ENCODE measurements at places on chromosomes 11 and 22.

GRCh38 chr11:44524751-44525201 is 40.7 kb upstream of the CD82 start:
- no peak for DNase-seq

DNA sequence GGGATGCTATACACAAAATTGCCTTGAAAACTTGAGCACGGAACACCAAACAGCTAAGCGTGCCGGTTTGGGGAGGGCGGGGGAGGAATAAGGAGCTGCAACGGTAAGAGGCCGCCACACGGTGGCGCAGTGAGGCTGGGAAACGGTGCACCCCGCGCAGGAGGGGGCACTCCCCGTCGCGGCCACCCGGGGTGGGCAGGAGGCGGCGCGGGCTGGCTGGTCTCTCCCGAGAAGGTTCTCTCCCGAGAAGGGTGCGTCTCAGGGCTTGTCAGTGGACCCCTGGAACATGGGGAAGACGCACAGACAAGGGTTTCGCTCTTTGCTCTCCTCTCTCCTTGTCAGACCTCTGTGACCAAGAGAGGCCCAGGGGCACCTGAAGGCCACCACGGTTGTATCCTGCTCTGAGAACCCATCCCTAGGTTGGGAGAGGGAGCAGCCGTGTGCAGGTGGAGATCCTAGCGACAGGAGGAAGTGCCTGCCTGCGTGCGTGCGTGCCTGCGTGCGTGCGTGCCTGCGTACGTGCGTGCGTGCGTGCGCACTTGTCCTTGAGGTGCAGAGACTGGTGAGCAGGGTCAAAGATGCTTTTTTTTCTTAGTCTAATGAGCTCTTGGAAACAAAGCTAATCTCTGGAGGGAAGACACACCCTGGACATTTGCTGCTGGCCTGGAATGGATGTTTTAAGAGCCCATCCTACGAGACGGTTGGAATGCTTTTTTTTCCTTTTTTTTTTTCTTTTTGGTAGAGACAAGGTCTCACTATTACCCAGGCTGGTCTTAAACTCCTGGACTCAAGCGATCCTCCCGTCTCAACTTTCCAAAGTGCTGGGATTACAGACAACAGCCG is 18.1 kb upstream of the JAM3 start:
- DNase-seq, result peak; percentile 55

DNA sequence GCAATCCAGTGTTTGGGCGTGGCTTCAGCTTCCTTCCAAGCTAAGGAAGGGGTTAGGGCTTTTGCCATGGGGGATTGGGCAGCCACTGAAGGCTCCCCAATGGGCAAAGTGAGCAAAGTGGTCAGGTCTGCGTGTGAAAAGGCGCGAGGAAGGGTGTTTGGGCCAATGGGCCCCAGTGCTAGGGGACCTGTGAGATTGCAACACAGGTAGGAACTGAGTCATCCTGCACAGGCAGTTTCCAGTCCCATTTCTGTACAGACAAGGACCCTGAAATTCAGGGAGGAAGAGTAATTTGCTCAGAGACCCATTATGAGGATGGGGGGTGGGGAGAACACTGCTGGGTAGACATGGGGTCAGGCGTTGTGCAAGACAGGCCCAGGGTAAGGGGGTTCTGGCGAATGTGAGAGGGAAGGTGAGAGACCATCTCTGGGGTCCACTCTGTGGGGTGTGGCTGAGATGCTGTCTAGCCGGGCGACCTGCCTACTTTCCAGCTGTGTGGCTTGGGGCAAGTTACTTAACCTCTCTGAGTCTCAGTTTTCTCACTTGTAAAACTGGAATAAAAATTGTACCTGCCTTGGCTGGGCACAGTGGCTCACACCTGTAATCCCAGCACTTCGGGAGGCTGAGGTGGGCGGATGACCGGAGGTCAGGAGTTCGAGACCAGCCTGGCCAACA is 7.3 kb downstream of the CCDC88B start:
- no peak for DNase-seq

DNA sequence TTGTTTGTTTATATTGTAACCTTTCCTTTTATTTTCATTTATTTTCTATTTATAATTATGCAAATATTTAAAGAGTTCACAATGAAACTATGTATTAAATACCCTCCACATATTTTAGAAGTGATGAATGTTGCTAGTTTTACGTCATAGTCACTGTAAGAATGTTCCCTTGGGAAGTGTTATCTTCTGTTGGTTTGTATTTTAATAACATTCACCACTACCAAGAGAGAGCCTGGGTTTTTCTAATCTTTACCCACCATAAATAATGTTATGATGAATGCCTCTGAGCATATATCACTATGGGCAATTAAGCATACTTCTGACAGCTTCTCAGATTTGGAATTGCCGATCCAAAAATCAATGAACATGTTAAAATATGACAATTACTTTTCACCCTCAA is 80.7 kb downstream of the GGT1 start:
- no peak for DNase-seq

DNA sequence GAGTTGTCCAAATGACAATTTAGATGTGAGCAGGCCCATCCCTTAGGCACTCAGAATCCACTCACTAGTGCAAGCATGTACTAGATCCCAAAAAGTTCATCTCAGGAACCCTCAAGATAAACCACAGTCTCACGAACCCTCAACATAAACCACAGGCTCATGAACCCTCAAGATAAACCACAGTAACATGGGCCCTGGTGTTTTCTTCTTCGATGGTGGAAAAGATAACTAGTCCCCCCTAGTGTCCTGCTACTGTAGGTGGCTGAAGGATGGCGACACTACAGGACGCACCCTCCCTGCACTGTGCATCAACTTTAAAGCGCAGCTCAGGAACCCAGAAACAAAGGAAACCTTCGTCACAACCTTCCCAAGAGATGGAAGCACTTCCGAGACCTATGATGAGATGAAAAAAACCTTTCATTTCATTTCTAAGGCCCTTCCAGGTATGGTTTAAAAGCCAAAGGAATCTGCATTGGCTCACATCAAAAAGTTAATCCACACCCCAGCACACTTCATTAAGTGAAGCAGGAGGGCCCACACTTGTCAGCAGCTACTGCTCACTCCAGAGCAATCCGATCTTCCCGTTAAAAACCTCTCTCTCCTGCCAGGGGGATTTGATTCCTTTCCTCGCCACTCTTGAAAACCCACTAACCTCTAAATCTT is 2.4 kb downstream of the LARGE1 start:
- DNase-seq, result no peak

DNA sequence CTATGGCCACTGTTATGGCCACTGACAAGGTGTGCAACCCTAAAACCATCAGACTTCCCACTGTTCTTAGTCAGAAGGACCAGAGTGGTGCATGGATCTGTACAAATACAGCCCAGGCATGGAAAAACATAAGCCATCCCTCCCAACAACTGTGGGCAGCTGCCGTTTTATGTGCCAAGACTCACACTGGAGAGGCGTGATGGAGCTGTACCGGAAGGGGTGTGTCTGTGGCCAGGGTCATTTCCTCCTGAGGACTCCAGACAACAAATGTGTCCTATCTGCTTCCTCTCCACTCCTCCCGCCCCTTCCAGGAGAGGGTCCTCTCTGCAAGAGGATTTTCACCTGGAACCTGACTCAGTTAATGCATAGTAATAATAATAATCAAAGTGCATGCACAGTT is 29.5 kb downstream of the KCNJ1 start:
- no peak for DNase-seq

GRCh38 chr11:102414559-102414958 is 38.0 kb downstream of the TMEM123 start:
- no peak for DNase-seq

DNA sequence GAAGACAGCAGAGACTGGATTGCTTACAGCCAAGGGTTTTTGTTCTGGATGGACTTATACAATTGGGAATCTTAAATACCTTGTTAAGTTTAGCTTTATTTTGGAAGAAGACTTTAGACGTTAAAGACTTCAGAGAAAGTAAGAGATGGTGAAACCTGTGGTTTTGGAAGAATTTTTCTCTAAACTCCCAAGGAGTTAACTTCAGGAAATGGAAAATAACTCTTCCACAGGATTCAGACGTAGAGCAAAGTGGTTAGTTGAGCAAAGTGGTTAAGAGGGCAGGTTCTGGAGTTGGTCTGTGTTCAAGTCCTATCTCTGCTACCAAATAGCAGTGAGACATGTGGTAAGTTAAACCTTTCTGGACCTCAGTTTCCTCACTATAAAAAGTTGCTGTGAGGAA is 12.8 kb downstream of the PITPNB start:
- DNase-seq, result no peak

DNA sequence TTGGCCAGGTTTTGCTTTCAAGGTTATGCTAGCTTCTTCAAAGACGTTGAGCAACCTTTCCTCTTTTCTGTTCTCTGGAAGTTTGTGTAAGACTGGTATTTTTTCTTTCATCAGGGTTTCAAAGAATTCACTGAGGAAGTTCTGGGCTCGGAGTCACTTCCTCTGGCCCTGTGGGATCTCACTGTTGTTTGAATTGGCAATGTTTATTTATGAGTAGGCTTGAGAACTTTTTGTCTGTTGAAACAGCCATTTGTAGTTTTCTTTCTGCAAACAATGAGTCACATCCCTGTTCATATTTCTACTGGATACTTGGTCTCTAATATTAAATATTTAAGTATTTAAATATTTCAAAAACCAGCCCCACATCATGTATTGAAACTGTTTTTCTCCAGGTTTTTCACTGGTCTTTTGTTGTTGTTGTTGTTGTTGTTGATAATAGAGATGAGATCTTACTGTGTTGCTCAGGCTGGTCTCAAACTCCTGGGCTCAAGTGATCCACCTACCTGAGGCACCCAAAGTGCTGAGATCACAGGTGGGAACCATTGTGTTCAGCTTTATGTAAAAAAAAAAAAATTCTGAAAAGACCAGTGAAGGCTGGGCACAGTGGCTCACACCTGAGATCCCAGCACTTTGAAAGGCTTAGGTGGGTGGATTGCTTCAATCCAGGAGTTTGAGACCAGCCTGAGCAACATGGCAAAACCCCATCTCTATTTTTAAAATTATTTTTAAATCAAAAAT is 26.9 kb downstream of the SUSD2 start:
- peak; percentile 92 for DNase-seq

DNA sequence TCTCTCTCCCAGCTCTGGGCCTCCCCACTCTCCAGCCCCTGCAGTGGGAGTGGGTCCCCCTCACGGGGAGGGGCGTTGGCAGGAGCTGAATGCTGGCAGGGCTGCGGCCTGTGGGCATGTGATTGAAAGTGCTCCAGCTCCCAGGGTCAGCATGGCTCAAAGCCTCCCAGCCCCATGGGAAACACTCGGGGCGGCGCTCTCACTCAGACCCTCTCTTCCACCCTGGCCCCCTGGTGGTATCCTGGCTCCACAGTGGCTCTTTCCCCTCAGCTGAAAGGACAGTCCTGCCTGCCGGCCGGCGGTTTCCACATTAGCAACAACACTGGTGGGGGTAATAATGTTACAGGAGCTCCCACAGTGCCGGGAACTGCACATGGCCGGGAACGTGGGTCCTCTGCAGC is 35.5 kb downstream of the POLR3H start:
- DNase-seq, result no peak

- DNase-seq, result no peak
Observed at GRCh38 chr11:83768489-83768888, 482.3 kb upstream of the CCDC90B start.

DNA sequence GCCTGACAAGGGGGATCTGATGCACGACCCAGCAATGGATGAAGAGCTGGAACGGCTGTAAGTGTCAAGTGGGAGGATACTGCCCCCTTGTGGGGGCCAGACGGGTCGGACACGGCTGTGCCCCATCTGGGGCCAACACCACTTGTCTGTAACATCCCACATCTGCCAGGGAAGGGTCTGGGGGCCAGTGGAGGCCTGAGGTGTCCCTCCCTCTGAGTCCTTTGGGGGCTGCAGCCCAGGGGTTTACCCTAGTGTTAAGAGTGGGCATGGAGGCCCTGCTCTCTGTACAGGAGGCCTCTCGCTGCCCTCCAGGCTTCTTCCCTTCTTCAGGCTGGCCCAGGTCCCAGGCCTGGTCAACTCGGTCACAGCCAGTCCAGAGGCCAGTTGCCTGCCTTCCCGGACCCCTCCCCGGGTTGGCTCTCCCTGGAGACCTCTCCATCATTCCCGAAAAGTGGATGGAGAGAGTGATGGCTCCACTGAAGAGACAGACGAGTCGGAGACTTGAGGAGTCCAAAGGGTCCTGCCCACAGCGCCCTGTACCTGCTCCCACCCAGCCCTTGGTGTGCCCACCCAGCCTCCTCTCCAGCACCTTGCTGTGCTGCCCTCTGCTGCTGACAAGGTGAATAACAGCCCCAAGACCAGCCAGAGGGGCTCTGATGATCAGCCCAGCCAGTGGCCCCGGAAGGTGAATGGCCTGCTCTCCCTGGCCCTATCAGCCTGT is 15.4 kb downstream of the ARFGAP2 start:
- DNase-seq, result peak; percentile 92

- DNase-seq, result no peak
Observed at GRCh38 chr22:29713156-29713727, 6.6 kb upstream of the CABP7 start.

DNA sequence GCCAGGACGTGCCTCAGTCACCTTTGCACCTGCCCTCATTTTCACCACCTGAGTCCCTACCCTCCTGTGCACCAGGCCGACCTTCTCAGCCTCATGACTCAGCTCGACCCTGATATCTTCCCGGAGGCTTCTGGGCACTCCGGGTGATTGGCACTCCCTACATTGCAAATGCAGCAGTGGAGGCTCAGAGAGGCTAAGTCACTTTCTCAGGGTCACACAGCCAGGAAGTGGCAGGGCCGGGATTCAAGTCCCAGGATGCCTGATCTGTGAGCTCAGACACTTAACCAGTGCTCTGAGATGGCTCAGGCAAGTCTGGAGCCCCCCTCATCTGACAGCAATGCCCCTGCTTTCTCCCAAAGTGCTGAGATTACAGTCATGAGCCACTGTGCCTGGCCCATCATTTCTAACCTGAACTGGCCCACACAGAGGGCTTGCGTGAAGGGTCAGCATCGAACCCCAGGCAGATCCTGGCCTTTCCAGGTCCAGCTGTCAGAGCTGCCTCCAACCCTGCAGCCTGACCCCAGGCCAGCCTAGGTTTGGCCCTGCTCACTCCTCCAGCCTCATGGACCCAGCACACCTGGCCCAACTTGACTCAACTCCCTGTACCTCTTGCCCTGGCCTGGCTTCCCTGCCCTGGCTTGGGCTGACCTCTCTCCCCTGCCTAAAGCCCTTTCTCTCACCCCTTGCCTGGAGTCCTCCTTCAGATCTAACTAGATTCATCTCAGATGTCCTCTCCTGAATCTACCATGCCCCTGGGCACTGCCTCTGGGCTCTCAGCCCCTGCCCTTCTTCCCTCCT is 40.7 kb upstream of the RTL6 start:
- no peak for DNase-seq

DNA sequence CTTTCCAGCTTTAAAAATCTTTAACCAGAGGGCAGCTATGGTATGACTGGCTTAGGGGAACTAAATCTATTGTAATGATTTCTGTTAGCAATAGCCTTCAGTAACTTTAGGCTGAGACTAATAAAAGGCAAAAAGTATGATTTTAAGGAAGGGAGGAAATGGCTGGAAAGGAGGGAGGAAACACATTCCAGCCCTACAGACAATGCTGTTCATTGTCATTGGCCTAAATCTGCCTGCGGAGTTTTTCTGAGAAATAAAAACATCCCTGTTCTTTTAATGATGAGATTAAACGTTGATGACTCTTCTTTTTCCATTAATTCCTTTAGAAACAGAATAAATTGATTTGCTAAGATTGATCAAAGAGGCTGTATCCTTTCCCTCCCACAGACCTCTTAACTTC is 99.6 kb upstream of the GRAMD1B start:
- DNase-seq, result peak; percentile 86

GRCh38 chr11:106276859-106277436 is 199.5 kb downstream of the AASDHPPT start:
- DNase-seq, result no peak
